NCI-H1930 (cell line): ENCODE measurements at places on chromosomes 1 and 21.
A peak's percentile ranks its signal among the peaks of the same experiment; 100 is the strongest.

DNA sequence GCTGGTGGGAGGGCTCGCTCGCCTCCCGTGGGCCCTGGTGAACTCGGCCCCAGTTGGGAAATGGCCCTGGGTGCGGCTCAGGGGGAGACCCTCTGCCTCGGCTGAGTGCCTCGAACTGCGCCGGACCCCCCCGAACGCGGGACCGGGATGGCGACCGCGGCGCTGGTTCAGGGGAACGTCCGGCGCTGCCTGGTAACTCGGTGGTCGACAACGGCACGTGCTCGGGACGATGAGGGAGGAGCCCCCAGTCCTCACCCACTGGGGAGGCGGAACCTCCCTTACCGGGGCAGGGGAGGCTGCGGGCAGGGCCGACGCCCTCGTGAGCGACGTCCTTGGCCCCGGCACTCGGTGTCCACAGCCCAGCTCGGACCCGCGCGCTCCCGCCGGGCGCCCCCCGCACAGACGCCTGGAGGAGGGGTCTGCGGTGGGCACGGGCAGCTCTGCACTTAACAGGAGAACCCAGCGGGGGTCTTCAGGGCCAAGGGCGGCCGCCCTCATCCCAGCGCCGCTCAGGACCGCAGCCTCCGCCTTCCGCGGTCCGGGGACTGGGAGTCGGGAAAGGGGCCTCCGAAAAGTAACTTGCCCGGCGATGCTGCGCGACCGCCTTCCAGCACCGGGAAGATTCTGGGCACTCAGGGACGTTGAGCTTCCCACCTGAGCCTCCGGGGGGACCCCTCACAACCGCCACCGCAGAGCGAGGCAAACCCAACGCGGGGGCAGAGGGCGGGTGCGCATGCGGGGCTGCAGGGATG, 1.7 kb downstream of the HES4 start:
- DNase-seq: no peak

DNA sequence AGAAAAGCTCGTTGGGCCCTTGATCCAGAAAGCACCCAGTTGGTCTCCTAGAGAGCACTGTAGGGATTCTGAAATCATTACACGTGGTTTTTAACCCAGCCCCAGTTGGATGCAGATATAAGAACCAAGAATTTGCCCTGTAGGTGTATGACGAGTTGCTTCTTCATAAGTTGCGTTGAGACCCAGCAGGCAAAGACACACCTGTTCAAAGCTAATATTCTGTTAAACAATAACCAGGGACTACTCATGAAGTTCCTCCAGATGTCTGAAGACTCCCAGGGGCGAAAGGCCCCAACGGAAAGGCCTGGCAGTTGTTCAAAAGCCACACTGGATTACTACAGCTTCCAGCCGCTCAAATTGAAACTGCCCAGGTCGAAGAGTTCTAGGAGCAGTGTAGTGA, 88.6 kb upstream of the HNRNPU start:
- no peak for DNase-seq

DNA sequence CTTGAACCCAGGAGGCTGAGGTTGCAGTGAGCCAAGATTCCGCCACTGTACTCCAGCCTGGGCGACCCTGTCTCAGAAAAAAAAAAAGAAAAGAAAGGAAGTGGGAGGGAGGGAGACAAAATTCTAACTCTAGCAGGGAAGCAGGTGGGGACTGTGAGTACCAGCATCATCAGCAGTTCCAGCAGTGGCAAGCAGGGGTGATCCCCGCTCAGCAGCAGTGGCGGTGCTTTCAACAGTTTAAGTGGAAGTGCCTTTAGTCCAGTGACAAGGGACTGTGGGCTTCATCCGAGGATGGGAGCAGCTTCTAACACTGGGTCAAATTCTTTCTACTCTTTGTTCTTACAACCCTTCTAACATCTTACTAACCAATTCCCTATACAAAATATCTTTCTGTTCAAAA, 858.1 kb upstream of the ADAMTS5 start:
- DNase-seq: no peak

- DNase-seq: no peak
Observed at GRCh38 chr1:40653851-40654537, 11.5 kb downstream of the RIMS3 start.

DNA sequence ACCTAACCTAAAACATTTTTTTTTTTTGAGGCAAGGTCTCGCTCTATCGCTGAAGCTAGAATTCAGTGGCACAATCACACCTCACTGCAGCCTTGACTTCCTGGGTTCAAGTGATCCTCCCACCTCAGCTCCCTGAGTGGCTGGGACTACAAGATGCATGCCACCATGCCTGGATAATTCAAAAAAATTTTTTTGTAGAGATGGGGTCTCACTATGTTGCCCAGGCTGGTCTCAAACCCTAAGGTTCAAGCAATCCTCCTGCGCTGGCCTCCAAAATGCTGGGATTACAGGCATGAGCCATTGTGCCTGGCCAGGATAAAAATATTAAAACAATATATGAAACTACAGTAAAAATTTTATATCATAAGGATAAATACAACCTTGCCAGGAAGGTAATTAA, 4.9 kb downstream of the LIX1L start:
- DNase-seq: no peak

DNA sequence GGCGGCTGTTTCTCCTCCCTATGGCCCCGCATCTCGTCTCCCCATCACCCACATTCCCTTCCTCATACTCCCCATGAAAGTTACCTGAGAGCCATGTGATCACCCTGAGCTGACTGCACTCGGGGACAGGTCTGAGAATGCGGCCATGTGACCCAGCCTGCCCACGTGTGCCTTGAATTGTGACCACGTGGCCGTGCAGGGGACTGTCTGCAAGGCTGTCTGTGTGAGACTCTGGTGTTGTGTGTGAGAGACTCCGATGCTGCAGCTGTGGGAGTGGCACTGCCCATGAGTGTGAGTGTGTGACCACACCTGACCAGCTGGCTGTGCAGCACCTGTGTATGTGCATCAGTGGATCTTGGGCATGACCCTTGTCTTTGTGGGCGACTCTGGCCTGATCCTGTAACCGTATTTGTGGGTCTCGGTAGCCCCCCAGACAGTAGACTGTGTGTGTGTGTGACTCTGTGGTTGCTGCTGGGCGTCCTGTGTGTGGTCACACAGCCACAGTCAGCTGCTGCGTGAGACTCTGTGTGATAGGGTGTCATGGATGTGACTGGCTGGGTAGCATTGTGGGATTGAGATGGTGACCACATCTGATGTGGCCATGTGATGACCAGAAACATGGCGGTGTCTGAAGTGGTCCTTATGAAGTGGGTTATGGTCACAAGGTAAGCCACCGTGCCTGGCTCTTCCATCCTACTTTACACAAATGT, 56.8 kb upstream of the KDM4A start:
- DNase-seq: no peak

- no peak for DNase-seq
Observed at GRCh38 chr1:201426479-201427310, 5.2 kb upstream of the TNNI1 start.

GRCh38 chr21:42129300-42130266, 58.5 kb downstream of the UMODL1 start:
- no peak for DNase-seq

DNA sequence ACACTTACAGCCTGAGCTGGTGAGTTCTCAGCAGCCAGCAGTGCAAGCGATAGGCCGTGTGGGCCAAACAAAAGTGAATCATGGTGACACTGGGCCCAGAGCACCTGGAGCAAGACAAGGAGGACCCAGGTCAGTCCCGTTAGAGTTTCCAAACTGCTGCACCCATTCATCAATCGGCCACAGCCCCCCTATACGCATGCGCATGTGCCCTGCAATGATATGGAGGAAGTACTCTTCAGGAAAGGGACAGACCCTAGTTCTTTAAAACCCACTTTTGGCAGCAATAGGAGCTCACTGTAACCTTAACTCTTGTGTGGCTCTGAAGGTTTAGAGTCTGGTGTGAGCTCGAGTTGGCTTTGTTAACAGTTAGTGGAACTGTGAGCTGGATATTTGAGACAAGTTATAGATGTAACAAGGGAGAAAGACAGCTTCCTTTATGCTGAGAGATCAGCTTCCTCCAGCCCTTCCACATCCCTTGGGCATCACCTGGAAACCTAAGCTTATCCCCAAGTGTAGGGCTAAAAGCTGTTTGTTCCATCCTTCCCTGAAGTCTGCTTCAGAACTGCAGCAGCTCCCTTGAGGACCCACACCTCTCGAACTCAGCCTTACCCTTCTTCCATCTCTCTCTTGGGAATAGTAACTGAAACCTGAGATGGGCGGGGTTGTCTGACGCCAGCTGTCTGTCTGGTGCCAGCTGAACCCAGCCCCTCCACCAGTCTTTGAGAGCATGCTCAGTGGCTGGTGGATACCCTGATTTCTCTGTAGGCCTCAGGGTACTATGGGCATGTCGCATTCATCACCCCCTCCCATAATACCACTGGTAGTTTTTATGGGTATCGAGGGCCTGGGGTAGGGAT, 17.7 kb downstream of the NMNAT1 start:
- peak; percentile 23 for DNase-seq

GRCh38 chr21:33283203-33283602, 17.0 kb downstream of the IL10RB start:
- no peak for DNase-seq

GRCh38 chr21:28177124-28177523, 815.6 kb downstream of the LTN1 start:
- DNase-seq: no peak

GRCh38 chr1:27316860-27317259, 5.1 kb upstream of the TMEM222 start:
- no peak for DNase-seq

GRCh38 chr21:25560891-25561290, 46.4 kb downstream of the MRPL39 start:
- no peak for DNase-seq

GRCh38 chr1:84062496-84062895, 63.6 kb upstream of the TTLL7 start:
- no peak for DNase-seq

GRCh38 chr1:221994274-221994698, 252.4 kb upstream of the DUSP10 start:
- no peak for DNase-seq

DNA sequence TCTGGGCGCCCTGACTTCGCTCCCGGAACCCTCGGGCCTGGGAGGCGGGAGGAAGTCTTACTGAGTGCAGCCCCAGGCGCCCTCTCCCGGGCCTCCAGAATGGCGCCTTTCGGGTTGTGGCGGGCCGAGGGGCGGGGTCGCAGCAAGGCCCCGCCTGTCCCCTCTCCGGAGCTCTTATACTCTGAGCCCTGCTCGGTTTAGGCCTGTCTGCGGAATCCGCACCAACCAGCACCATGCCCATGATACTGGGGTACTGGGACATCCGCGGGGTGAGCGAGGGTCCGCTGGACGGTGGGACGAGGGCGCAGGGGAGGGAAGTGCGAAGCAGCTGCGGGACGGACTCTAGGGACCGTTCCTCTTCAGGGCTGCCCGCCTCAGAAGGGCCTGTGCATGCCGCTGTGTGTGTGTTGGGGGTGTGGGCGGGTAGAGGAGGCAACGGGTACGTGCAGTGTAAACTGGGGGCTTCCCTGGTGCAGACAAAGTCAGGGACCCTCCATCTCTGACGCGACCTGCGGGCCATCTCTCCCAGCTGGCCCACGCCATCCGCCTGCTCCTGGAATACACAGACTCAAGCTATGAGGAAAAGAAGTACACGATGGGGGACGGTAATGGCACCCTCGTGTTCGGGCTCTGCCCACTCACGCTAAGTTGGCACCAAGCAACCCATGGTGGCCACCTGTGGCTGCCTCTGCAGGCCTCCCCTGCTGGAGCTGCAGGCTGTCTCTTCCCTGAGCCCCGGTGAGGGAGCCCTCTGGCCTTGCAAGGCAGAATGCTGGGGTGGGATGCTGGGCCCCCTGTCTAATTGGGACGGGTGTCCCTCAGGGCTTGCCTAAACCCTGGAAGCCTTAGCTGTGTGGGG, at the start of gene GSTM1:
Gene GSTM1, plus strand, starts transcription at position 177 of the 859 bp plus-strand sequence. Its CDS starts 57 bp downstream, at position 234.
- no peak for DNase-seq

DNA sequence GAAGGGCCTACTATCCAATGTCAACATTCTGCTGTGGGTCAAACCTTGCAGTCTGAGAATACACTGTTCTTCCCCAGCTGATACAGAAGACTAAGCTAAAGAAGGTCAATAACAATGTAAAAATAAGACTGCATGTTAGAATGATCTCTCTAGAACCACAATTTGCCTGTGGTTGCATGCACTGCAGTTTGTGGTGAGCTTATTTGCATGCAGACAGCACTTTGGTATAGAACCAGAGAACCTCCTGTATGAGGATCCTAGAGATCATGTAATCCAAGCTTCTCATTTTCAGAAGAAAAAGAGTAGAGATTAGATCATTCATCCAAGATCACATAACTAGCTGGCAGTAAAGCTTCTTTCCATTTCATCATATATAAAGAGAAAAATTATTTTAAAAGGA, 15.8 kb downstream of the SYNJ1 start:
- DNase-seq: no peak

DNA sequence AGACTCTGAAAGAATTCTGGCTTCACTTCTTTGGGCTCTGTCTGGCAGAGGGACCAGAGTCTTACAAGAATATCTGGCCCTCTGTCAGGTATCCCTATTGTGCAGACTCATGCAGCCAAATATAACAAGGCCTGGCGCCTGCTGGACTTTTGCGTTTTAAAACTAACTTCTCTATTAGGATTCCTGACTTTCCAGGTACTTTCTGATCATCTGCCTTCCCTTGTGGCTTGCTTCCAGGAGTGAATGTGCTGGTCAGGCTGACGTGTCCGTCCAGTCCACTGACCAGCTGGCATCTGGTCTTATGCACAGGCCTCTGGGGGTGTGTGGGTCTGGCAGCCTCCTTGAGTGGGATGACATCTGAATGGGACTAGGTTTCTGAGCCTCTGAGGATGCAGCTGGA, 8.6 kb upstream of the RAB29 start:
- no peak for DNase-seq

DNA sequence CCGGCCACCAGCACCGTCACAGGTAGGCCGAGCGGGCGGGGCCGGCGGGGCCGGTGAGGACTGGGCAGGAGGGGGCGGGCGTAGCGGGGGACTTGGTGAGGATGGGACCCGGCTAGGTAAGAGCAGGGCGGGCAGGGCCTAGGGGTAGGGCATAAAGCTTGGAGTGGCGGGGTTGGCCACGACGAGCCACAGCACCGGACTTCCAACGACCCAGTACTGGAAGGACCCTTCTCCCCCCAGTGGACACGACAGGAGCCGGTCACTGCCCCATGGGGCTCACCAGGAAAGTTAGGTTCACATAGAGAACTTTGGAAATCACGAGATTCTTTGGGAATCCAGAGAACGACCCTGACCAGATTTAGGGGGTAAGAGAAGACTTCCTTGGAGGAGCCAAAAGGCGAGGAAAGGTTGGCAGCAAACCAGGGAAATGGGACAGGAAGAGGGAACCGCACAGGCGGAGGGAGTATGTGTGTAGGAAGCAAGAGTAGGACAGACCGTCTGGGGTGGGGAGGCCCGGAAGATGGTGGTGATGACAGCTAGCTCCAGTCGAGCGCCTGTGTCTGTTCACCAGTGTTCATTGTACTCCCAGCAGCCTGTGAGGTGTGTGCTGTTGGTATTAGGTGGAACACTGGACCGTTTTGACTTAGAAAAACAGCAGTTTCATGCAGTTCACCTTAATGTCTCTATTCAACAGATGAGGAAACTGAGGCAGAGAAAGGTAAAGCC, 20.4 kb downstream of the ZNF362 start:
- DNase-seq: no peak
